NCI-H1417 treated with DMSO at 0.1 percent for 48 hours (cell line): ENCODE measurements at places on chromosomes 13 and 19.

DNA sequence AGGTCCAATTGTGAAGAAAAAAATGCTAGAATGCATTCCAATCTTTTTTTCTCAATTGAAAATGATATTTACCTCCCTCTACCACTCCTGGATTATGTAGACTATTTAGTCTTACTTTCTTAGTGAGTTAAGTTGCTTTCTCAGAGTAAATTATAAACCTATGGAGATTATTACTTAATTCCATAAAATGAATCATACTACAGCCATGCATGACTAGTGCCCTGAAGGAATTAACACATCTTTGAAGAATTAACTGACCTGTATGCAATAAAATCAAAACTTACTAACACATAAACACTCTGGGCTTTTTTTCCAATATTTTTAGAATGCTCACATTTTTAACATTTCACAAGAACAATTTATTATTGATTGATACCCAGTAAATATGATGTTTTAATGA, 379.4 kb upstream of the DACH1 start:
- DNase-seq, result no peak

- DNase-seq, result no peak
Observed at GRCh38 chr19:36103842-36104552, 6.9 kb upstream of the OVOL3 start.

DNA sequence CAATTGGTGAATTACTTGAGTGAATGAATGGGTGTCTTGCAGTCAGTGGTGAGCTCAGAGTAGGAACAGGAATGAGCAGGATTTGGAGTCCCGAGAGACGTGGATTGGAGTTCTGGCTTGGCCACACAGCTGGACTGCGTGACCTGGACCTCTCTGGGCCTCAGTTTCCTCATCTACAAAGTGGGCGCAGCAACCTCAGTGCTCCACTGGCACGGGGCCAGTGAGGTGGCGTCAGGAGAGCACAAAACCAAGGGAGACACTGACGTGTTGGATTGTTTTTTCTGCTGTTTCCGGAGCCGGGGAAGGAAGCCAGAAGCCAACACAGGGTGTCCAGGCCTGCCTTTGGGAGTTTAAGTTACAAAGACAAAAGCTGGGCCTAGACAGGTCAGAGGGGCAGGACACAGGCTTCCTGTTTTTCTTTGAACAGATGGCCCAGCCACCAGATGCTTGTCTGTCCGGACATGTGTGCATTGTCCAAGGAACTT, 6.5 kb upstream of the DOCK6 start:
- no peak for DNase-seq

DNA sequence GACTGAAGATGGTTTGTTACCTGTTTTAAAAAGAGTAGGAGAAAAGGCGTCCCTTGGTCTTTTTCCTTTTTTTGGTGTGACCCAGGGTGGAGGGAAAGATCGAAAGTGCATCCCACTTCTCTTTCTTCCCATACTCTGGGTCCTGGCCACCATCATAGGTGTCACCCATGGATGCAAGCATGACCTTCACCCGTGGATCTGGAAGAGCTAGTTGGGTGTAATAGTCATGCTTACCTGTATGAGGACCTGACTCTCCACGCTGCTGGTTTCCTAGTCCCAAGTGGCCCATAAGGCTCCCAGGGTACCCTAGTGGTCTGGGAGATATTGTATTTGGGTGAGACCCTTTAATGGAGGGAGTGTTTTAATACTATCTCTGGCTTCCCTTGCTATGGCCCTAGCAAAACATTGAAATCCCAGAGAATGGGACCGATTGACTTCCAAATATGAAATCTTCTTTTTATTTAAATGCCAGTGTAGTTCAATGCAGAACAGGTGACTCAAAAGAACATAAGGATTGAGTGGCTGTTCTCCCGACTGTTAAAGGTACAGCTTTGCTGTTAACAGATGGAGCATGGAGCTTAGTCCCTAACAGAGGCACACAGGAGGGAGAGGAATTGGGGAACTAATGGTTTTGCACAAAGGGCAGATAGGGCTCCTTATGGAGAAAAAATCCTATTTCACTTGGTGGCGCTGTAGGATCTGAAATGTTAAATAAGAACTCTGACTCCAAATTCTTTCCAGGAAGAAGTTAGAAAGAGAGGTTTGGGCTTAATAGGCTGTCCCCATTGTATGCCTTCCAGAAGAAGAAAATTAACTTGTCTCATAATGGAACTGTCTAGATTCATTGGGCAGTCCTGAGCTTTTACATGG, 7.0 kb upstream of the ZNF550 start:
- no peak for DNase-seq
